ENCODE measurements at places on chromosomes 16 and 17.

- no peak for DNase-seq
Observed at GRCh38 chr16:4285167-4285566, 12.3 kb upstream of the TFAP4 start.

- DNase-seq: no peak
Observed at GRCh38 chr16:16033208-16033717, 83.8 kb downstream of the ABCC1 start.

- no peak for DNase-seq
Observed at GRCh38 chr17:66690166-66690565, 144.8 kb upstream of the CACNG5 start.

DNA sequence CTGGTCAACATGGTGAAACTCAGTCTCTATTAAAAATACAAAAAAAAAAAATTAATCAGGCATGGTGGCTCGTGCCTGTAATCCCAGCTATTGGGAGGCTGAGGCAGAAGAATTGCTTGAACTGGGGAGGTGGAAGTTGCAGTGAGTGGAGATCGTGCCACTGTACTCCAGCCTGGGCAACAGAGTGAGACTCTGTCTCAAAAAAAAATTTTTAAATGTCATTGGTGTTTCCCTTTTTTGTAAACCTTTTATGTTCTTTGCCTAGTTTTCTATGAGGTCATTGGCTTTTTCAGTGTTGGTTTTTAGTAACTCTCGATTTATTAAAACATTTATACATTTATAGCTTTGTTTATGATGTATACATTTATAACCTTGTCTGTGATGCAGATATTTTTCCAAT is 18.2 kb downstream of the NLRC5 start:
- DNase-seq: no peak

- DNase-seq: no peak
Observed at GRCh38 chr16:57590654-57591085, 37.8 kb upstream of the ADGRG1 start.

DNA sequence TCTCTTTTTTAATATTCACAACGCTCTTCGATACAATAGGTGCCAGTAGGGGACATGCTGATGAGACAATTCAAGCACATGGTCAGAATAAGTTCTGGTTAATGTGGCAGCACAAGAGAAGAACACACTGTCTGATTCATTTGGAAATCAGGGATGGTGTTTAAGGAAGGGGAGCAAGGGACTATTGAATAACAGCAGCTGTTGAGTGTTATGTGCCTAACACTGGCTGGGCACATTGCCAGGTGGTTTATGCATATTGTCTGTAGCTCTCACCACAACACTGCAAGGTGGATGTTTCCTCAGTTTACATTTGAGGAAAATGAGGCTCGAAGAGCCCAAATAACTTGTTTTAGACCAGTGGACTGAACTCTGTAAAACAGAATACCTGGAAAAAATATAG is 44.2 kb downstream of the LYRM9 start:
- no peak for DNase-seq

DNA sequence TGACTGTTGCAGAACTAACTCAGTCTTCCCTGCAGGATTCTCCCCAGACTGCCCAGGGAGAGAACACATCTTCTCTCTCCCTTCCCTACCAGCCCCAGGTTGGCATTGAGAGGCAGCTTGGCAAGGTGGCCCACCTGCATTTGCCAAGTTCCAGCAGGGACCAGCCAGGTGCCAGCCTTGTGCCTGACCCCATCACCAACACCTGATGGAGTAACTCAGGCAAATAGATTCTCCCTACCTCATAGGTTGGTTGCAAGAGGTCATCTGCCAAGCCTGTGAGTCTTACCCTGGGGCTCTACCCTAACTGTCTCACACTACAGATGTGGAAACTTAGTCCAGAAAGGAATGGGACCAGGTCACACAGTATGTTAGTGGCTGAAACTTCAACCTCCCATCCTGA is 20.4 kb downstream of the BEAN1 start:
- DNase-seq: no peak

GRCh38 chr16:67910158-67910557 is 17.1 kb downstream of the PSKH1 start:
- peak; percentile 48 for DNase-seq

DNA sequence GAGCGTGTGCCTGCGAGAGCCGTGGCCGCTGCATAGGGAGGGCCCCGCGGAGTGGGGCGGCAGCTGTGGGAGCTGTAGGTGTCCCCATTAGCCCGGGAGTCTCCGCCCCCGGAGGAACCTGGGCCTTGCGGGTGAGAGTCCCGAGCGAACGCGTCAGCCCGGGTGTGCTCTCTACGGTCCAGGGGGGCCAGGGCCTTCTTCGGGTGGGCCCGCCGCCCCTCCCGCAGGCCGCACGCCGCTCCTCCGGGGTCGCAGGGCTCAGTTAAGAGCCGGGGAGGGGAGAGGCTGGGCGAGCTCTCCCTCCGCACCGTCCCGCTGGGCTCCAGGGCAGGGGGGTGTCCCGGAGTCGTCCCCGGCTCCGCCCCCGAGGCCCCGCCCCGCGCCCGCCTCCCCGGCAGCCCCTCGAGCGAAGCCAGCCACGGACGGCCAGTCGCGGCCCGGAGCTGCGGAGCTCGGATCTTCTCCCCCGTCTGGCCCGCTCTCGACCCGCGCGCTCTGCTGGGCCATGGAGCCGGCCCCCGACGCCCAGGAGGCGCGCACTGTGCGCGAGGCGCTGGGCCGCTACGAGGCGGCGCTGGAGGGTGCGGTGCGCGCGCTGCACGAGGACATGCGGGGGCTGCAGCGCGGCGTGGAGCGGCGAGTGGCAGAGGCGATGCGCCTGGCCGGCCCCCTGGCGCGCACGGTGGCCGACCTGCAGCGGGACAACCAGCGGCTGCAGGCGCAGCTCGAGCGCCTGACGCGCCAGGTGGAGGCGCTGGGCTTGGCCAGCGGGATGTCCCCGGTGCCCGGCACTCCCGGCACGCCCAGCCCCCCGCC is at the start of gene SMTNL2:
TSS of gene SMTNL2 (plus strand) at position 429 of the 816 bp plus-strand sequence. CDS start at position 506, 77 bp downstream.
- peak; percentile 32 for DNase-seq

- DNase-seq: peak; percentile 60
Observed at GRCh38 chr16:12763517-12763916, 40.2 kb downstream of the CPPED1 start.

DNA sequence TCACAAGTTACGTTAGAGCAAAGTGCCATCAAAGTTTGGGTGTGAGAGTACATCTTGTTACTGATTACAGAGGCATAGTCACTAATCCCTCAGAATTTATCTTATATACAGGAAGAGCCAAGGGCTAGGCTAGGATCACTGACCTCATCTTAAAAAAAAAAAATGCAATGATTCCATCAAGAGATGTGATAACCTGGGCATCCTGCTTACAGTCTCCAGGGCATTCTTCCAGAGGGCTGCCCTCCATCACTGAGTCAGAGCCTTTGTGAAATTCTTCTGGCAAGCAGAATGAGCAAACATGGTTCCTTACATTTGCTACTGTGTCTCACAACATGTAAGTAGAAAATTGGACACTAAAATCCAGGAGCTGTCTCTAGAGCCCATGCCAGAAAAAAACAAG is 410.6 kb downstream of the ZFHX3 start:
- peak; percentile 77 for DNase-seq

DNA sequence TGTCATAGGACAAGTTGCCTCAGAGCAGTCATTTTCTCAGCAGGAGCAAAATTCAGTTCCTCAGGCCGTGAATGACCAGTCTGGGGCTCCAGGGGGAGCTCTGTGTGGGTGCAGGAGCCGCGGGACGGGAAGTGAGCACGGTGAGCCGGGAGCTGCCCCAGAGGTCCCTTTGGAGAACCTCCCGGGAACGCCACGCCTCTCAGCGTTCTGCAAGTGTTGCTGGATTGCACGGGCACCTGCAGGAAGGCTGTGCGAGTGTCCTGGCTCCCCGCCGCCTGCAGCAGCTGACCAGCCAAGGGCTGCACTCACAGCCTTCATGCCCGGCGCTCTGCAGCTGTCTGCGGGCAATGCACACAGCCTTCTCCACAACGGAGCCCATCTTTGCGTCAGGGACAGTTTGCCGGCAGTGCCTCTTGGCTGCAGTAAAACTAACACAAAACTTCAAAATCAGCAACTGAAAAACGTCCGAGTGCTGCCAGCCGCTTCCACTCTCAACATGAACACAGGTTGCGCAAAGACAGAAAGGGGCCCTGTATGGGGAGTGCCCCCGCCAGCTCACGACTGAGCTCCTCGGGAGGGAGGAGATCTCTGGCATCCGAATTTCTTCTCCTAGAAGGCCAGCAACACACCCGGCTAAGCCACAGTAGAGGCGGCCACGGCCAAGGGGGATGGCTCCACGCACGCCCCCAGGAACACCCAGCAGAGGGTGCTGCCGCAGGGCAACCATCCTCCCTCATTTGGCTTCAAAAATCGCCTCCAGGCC is 16.0 kb downstream of the NDUFAF8 start:
- peak; percentile 83 for DNase-seq

DNA sequence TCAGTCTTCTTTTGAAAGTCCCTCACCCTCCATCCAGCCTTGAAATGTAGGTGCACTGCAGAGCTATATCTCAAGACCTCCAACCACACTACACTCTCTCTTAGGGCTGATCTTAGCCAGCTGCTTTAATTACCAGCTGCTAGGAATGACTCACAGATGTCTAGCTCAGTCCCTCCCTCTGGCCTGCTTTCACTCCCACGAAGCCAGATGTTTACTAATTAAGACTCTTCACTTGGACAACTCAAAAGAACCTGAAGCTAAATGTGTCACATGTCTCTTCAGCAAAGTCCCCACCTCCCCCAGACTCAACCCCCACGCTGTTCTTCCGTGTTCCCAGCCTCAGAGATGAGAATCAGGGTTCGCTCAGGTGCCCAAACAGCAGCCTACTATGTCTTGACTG is 2.6 kb downstream of the GTF3C1 start:
- DNase-seq: no peak

DNA sequence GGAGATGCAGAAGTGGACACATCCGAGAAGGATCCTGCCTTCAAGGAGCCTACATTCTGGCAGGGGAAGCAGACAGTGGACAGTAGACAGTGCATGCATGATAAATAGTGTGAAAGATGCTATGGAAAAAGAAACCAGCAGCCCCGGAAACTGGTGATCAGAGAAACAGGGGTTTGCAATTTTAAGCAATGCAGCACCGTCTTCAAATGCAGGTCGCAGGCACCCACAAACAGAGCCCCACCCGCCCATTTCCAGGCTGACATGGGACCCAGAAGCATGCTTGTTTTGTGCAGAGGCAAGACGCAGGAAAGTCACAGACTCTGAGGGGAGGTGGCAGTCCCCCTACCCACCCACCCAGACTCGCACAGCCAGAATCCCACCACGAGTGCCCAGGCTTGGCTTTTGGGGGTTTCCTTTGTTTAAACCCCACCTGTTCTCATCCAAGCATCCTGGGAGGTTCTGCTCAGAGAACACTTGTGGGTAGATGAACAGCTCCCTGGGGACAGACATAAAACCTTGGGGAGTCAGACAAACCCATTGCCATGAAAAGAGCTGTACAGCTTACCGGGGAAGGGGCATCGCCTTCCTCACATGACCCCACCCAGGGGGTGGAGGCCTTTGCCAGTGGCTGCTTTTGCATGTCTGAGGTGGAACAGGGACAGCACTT is 114.3 kb downstream of the MGAT5B start:
- DNase-seq: no peak

DNA sequence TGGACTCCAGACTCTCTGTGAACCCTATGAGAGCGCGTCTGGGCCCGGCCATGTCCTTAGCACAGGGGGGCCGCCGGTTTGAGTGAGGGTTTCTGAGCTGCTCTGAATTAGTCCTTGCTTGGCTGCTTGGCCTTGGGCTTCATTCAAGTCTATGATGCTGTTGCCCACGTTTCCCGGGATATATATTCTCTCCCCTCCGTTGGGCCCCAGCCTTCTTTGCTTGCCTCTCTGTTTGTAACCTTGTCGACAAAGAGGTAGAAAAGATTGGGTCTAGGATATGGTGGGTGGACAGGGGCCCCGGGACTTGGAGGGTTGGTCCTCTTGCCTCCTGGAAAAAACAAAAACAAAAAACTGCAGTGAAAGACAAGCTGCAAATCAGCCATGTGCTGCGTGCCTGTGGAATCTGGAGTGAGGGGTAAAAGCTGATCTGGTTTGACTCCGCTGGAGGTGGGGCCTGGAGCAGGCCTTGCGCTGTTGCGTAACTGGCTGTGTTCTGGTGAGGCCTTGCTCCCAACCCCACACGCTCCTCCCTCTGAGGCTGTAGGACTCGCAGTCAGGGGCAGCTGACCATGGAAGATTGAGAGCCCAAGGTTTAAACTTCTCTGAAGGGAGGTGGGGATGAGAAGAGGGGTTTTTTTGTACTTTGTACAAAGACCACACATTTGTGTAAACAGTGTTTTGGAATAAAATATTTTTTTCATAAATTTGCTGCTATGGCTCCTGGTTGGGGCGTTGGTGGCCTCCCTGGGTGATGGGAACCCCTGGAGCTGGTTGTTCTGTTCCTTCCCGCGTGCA is 23.1 kb downstream of the STAT5A start:
- DNase-seq: peak; percentile 57

DNA sequence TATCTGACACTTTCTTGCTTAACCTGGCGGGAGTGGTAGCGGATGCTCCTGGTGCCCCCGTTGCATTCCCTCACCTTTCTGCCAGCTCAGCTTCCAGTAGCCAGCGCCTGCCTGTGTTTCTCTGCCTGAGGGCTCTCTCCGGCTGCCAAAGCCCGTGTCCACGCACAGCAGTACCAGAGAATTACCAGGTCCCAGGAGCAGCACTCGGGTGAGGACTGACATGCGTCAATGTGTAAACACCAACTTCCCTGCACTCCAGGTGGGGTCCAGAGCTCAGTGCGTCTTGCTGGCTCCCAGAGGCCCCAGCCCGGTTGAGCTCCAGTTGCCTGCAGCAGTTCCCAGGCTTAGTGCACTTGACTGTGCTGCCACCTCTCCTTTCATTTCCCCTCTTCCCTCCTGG is 54.8 kb downstream of the CDH13 start:
- peak; percentile 22 for DNase-seq

- no peak for DNase-seq
Observed at GRCh38 chr17:67217446-67217845, 27.6 kb downstream of the HELZ start.
